ENCODE measurements at places on chromosomes 5 and 9.

GRCh38 chr5:20213803-20214202 lies 225.8 kb upstream of the CDH18 start:
- no peak for DNase-seq

DNA sequence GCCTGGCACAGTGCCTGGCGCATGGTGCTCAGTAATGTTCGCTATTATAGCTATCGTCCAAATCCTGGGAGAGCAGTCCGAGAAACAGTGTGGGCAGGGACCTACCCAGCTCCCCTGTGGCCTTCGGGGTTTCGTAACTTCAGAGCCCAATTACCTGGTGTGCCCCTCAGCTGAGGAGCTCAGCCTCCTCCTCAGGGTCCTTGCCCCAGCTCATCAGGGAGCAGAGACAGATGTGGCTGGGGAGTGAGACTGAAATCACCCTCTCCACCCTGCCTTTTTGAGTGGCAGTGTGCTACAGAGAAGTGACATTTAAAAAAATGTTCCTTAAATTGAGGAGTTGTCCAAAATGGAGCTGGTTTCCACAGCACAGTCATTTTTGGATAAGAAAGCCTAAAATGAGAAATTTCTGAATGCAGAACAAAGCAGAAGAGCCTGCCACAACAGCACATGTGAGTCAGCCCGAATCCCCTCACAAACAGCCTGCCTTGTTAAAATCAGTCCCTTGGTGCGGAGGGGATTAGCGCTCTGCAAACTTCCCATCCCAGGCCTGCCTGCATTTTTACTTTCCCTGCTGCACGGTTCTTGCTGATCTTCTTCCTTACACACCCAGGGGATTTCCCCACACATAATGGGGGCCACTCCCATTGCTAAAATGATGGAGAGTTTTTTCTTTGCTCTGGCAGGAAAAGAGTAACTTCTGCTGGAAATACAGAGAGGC lies 78.1 kb upstream of the PITX1 start:
- no peak for DNase-seq

GRCh38 chr5:3186736-3187405 lies 408.8 kb upstream of the IRX1 start:
- no peak for DNase-seq

DNA sequence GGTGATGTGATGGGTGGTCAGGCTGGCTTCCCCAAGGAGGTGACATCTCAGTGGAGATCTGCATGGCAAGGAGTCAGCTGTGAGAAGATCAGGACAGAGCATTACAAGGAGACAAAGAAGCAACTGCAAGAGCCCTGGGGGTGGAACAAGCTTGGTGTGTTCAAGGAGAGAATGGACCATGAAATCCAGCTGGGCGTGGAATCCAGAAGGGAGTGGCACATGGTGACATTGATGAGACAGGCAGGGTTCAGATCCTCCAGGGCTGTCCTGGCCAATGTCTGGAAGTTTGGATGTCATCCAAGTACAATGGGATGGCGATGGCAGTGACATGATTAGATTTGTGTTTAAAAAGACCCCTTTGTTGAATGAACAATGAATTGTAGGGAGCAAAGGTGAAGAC lies 175.6 kb downstream of the MACROH2A1 start:
- DNase-seq, result no peak

- no peak for DNase-seq
These were observed 44.2 kb upstream of the CKMT2 start for GRCh38 chr5:81188962-81189361.

DNA sequence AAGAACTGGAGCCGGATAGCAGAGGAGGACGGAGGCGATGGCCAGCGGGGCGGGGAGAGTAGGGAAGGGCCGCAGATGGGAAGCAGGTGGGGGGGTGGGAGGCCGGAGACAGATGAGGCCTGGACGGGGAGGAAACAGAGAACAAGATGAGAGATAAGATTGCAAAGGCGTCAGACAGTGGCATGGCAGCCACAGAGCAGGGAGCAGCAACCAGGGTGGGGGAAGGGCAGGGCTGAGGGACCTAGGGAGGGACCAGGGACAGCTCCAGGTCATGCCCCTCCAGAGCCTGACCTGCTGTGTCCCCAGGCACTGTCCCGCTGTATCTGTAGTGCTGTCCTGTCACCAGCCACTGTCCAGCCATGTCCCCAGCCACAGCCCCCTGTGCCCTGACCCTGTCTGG lies 49.6 kb upstream of the LMX1B start:
- no peak for DNase-seq

- no peak for DNase-seq
These were observed 1198.6 kb downstream of the CDH12 start for GRCh38 chr5:21654556-21654955.

DNA sequence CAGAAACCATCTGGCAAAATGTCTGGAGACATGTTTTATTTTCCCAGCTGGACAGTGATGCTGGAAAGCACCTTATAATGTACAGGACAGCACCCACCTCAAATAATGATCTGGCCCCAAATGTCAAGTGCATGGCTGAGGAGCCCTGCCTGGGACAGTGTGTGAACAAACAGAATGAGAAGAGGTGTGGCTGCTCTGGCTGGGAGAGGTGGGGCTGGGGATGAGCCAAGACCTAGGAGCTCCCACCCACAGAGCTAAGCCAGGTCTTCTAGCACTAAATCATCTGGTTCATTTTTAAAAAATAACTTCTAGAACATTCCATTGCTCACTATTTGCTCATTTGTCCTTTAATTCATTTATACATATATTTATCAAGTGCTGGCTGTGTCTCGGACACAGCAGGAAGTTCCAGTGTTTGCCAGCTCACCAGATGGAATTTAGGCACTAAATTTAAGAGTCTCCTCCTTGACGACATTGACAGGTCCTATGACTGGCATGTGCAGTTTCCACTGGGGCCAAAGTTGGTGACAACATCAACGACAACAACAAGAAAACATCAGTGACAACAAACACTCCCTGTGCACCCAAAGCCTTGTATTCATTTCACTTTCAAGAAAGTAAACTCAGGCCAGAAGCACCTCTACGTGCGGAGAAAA lies 59.1 kb downstream of the GTF3C4 start:
- DNase-seq, result no peak

- DNase-seq, result no peak
These were observed 74.2 kb upstream of the TYRP1 start for GRCh38 chr9:12618956-12619355.

DNA sequence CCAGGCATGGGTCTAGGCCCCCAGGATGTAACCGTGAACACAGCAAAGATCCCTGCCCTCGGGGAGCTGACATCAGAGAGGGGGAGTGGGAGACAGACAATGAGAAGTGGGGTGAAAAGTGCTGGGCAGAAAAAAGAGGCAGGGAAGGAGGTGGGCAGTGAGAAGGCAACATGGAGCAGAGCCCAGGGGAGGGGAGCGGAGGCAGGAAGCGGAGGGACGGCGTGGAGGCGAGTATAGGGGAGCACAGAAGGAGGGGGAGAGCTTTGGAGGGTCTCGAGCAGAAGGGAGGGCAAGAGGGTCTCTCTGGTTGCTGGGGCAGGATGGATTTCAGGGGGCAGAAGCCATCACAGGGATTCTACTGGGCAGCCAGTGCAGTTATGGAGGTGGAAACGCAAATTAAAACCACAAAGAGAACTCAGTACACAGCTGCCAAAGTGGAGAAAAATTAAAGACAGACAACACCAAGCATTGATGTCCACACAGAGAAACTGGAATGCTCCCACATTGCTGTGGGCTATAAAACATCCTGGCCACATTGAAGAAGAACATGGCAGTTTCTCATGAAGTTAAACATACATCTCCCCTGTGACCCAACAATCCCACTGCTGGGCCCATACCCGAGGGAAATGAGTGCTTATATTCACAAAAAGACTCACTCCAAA lies 21.1 kb upstream of the LAMC3 start:
- DNase-seq, result no peak
